ENCODE measurements at places on chromosomes 11 and 22.

GRCh38 chr11:66683877-66684276 lies 6.2 kb upstream of the RBM4B start:
- no peak for DNase-seq

GRCh38 chr22:44709881-44710392 lies 7.9 kb downstream of the PRR5 start:
- peak; percentile 59 for DNase-seq

DNA sequence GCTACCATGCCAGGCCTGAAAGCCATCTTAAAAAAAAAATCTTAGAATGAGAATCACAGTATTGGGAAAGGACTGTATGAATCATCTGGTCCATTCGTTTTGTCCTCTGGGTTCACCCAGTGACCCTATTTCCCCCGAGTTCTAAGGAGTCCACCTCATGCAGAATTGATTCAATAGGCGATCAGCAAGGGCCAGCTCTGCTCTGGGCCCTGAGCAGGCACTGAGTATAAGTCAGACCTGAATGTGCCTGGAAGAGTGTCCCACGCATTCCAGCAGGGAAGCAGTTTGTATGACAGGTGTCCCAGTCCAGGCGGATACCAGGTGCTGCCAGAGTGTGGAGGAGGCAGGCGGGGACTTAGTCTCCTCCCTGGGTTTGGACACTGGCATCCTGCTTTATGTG lies 883 bp upstream of the HMOX1 start:
- no peak for DNase-seq

GRCh38 chr11:69145050-69145380 lies 10.7 kb upstream of the SMIM38 start:
- DNase-seq, result no peak
